LoVo (cell line): ENCODE measurements at places on chromosomes 12 and 14.

DNA sequence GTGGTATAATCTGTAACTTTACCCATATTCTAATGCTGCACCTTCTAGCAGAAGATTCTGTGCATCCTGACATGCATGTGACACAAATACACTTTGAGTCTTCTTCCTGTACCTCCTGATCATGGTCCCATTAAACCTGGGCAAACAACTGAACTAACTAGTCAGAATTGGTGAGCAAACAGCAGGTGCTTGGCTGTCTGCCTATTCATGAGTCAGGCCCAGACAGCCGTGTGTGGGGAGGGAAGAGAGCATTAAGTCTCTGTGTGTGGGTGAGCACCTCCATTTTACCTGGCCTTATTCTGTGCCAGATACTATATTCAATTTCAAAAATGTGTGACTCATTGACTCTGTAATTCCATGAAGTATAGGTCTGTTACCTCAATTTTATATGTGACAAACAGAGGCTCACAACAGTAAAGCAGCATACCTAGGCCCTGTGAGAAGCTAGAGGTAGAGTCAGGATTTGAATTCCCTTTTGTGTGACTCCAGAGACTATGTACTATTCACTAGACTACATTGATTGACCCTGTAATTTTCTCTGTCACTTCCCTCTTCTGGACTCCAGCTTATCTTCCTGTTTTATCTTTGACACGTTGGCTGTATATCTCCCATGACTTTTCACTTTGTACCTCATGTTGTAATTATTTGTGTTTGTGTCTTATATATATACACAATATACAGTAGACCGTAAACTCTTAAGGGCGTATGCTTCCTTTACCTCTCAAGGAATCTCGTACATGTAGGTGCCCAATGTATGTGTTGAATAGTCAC, 32.2 kb downstream of the SUSD6 start:
- peak; percentile 93 for DNase-seq

- no peak for DNase-seq
These were observed 83.0 kb downstream of the PPFIBP1 start for GRCh38 chr12:27606986-27607385.

GRCh38 chr12:4444031-4444430, 1.6 kb downstream of the FGF6 start:
- no peak for DNase-seq

DNA sequence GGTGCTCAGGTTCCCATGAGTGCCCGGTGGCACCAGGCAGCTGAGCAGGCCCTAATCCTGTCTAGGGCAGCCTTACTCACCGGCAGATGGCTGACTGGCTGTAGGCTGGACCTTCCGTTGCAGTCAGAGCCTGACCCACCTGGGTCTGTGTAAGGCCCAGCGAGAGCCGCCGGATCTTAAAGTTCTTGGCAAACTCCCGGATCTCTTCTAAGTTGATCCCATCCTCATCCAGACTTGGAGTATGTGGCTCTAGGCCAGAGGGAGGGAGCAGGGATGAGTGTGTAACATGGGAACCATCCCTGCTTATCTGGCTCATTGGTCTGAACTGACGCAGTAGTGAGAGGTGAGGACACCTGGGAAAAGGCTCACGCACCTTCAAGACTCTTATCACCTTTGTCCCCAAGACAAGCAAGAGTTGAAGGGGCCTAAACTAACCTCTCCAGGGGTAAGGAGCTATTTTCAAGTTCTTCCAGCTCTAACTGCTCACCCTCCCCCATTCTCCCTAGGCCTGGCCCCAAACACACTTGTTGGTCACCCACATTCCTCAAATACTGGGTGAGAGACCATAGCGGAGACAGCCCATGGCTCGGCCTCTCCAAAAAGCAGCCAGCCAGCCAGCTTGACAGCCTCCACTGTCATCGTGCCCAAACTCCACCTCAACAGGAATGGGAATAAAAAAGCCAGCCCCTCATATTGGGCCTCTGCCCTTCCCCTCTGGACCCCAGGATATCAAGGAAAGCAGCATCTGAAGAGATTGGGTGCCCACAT, 18.8 kb upstream of the TFCP2 start:
- DNase-seq, result no peak

- DNase-seq, result peak; percentile 84
These were observed 33.0 kb downstream of the UBR7 start for GRCh38 chr14:93239869-93240677.

DNA sequence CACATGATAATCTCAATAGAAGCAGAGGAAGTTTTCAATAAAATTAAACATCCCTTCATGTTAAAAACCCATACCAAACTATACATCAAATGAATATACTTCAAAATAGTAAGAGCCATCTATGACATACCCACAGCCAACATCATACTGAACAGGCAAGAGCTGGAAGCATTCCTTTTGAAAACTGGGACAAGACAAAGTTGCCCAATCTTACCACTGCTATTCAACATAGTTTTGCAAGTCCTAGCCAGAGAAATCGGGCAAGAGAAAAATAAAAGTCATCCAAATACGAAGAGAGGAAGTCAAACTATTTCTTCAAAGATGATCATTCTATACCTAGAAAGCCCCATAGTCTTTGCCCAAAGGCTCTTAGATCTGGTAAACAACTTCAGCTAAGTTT, 454.7 kb upstream of the PRICKLE1 start:
- no peak for DNase-seq

DNA sequence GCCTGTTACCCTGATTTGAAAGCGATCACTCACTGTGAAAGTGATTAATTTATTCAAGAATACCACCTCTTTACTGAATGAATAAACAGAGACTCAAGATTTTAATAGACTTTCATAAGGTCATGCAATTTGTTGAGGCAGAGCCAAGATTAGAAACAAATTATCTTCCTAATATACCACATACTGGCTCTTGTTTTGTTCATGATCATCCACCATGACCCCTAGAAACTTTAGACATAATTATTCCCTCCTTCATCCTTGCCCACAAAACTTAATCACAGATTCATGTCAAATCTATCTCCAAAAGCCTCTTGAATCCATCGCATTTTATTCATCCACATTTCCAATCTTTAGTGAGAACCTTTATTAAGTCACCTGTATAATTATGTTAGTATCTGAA, 152.3 kb downstream of the ATXN7L3B start:
- DNase-seq, result no peak

GRCh38 chr12:56242986-56243385, 13.1 kb downstream of the SLC39A5 start:
- no peak for DNase-seq

DNA sequence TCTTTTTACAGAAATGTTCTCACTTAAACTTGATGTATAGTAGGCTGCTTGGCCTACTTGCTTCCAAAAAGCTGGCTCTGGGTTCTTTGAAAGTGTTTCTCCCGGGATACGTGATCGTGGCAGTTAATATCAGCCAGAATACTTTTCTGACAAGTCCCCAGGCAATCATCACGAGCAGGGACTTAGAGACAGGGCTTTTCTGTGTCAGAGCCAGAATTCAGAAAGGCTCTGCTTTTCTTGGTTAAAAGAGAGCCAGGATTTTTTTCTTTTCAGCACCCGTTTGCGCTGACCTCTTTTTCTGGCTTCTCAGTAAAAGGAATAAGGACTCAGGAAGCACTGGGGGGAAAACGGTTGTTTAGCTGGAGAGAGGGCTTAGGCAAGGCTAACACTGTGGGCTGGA, 57.8 kb upstream of the ARHGAP5 start:
- no peak for DNase-seq

GRCh38 chr12:78181544-78182162, 351.0 kb downstream of the NAV3 start:
- DNase-seq, result peak; percentile 77

DNA sequence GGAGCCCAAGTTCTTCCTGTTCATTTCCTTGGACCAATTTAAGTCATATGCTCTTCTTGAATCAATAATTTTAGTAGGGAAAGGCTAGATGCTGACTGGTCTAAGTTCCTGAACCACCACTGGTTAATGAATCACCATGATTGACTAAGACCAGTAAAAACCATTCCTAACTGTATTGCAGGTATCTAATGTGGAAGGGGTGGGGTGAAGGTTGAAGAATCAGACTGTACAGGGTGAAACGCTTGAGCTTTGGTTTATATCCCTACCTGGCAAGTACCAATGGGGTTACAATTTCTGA, 100.1 kb downstream of the DYRK2 start:
- DNase-seq, result peak; percentile 71

DNA sequence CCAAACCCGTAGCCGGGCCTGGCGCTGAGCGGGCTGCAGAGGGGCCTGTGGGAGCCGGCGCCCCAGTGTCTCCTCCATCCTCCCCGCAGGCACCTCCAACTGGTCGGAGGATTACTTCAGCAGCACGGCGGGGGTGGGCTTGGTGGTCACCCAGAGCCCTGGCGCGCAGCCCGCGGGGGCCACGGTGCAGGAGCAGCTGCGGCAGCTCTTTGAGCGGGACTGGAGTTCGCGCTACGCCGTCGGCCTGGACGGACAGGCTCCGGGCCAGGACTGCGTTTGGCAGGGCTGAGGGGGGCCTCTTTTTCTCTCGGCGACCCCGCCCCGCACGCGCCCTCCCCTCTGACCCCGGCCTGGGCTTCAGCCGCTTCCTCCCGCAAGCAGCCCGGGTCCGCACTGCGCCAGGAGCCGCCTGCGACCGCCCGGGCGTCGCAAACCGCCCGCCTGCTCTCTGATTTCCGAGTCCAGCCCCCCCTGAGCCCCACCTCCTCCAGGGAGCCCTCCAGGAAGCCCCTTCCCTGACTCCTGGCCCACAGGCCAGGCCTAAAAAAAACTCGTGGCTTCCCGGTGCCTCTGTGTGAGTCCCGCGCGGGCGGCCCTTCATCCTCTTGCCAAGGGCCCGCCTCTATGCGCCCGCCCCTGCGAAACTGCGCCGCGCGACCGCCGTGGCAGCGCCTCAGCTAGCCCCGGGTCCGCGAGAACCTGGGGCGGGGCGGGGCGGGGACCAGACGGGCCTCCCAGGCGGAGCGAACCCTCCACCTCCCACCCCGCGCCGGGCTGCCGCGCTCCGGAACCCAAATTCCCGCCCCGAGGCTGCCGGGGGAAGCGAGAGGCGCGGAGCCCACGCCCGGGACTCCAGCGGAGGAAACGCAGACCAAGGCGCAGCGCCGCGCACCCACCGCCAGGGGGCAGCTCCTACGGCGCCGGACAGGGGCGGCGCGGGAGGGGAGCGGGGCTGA, 8.3 kb downstream of the PLD4 start:
- peak; percentile 79 for DNase-seq

DNA sequence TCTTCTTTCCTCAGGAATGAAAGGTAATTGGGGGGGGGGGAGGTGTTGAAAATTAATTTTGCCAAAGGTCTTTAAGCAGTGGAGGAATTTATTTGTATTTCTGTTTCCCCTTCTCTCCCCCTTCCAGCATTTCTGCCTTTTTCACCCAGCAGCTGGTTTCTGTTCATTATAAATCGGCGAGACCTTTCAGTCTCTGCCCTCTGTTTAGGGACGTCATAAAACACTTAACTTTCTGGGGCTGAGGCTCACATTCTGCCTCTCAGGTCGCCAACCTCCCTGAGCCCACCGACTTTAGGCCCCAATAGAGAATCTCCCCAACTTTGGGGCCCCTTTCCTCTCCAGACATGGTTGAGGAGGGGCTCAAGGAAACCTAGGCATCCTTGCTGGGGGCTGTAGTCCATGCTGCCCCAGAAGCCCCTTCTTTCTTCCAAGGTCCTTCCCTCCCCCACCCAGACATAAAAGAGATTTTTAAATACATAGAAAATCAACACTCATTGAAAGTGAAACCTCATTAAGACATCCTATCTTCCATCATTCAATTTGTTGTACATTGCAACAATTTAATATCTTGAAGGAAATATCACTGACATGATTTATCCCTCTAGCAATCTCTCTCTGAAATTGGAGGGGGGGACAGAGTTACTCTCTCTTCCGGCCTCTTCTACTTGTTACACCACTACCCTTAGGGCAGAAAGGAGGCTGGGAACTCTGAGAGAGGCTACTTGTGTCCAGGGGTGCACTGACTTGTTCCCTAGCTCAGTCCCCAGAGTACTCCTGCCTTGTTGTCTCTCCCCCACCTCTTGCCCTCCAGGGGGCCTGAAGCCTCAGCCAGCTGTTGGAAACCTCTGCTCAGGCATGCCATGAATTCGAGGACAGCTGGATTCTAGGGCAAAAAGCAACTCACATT, 2.5 kb upstream of the HOXC6 start:
- DNase-seq, result no peak

- no peak for DNase-seq
These were observed 43.3 kb downstream of the AEBP2 start for GRCh38 chr12:19482551-19483109.

- no peak for DNase-seq
These were observed 954 bp upstream of the CALCOCO1 start for GRCh38 chr12:53728206-53728605.

DNA sequence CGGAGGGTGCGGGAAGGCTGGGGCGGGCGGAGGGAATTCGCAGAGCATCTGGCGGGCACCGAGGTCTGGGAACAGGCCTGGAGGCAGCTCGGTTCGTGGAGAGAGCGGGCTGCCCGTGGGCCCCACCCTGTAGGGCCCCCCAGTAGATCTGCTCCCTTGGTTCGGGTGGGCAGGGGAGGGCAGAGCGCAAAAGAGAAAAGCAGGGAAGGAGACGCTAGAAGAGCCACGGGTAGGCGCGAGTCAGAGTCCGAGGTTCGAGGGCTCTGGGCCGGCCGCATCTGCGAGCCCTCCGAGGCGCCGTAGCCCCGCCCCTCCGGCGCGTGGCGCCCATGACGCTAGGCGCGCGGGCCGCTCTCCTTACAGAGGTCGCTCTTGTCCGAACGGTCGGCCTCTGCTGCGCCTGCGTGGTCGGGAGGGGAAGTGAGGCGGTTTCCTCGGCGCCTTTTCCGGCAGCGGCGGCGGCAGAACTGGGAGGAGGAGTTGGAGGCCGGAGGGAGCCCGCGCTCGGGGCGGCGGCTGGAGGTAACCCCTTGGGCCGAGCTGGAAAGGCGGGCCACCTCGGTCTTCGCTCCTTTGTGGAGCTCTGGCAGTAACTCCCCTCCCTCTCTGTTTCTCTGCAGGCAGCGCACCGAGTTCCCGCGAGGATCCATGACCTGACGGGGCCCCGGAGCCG, at the start of gene ARF6:
Gene ARF6, plus strand, starts transcription at position 447 of the 673 bp plus-strand sequence. CDS start 655 bp downstream, outside the sequence.
- peak; percentile 98 for DNase-seq

DNA sequence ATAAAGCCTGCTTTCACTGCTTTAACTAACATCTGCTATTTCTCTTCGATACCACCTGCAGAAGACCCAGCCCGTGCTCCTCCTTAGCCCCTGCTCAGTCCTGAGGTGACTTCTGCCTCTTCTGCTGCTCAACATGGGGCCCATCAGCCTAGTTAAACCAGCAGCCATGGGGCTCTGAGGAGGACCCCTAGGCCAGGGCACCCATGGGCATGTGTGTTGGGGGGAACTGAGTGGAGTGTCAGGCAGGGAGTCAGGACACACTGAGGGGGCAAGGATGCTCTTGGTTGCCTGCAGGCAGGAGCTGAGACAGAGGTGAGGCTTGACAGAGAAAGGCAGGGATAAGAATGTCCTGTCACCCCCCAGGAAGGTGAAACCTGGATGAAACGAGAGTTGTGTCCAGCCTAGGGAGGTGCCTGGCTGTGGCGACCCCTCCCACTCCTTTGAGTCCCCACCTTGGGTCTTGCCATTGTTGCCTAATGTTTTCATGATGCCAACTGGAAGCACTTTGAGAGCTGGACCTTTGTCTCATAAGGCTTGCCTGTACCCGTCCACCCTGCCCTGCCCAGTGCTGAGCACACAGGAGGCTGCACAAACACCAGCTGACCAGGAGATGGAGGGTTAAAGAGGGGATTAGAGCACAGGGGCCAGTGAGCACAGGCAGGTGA, 12.5 kb upstream of the RABGGTA start:
- DNase-seq, result no peak
